Activated naive CD4-positive, alpha-beta T cell (primary cell): ENCODE measurements at places on chromosomes 13 and 19.

DNA sequence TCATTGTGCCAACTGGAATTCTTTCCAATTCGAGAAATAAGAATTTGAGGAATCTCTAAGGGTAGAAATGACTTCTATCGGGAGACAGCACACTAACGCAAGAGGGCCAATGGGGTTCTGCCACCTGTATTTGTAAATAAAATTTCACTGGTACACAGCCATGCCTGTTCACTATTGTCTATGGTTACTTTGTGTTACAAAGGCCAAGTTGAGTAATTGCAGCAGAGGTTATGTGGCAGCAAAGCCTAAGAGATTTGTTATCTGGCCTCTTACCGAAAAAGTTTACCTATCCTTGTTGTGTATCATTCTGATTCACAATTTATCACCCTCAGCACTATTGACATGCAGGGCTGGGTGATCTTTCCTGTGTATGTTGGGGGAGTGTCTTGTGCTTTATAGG lies 278.0 kb downstream of the KLF5 start:
- no peak for DNase-seq

DNA sequence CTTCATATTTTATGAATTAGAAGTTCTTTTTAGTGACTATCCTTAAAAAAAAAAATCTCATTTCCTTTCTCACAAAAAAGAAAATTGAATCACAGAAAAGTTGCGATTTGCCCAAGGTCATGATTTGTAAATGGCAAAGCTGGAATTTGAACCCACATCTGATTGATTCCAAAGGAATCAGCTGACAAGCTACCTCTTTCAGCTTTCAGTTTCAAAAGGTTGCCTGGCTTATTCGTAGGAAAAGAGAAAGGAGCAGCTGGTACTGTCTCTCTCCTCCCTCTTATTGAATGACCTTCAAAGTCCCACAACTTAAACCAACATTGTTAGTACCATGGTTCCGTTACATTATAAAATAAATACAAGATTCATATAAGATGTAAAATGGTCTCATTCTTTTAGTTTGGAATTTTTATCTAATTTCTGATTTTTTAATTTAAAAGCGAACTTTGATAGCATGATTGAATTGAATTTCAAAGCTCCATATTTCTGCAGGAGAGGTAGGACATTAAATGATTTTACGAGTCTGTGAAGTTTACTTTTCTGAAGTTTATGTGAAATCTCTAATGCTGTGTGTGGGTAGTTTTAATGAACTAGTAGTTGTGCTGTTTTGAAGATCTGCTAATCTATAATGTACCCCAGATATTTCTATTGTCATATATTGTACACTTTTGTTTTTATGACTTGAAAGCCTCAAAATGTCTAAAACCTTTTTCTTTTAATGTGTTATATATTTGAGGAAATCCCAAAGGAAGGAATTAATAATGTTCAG lies 18.5 kb upstream of the KCTD4 start:
- DNase-seq, result no peak

DNA sequence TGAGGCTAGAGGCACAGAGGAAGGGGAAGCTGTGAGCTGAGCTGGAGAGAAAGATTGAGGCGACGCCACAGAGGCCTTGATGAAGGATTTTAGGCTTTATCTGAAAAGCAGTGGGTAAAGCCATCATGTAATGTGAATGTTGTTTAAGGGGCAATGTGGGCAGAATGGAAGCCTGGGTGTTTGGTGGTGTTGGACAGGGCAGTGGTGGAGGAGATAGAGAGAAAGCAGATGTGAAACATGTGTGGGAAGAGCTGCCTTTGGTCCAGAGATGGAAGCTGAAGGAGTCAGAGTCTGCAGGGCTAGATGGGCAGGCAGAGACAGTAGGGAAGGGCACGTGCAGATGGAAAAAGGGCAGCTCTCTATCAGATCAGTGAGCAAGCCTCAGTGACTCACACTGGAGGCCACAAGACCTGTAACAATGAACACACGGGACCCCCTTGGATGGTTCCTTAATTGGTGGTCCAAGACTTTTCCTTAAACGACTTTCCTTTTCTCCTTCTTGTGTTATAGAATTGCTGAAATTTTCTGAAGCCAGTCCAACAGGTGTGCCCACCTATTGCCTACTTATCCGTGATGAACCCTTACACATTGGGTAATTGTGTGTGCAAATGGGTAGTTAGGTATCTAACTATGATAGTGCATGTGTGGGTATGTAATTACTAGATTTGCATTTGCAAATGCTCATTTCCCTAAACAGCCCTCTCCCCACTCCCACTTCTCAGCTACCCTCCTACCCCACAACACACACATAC lies 21.7 kb downstream of the ZNF536 start:
- DNase-seq, result no peak

- DNase-seq, result no peak
These were observed 33.4 kb downstream of the DNAJC3 start for GRCh38 chr13:95710313-95710712.

GRCh38 chr19:2495130-2495641 lies 19.3 kb downstream of the GADD45B start:
- DNase-seq, result no peak

DNA sequence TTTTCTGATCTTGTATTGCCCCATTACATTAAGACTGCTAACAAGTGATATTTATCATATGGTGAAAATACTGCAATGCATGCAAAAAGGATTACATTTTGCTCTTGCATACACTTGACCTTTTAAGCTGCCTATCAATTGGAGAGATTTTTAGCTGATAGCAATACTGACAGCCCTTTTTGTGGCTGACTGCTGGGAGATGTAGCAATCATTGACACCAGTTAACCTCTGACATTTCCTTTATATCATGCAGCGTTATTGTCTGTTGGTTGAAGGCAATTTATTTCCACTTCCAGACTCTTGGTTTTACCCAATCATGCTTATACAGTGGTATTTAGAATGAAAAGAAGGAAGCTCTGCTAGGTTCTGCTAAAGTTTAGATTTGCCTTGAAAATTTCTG lies 364.0 kb downstream of the LMO7 start:
- no peak for DNase-seq

GRCh38 chr13:95754069-95754468 lies 77.1 kb downstream of the DNAJC3 start:
- DNase-seq, result no peak

DNA sequence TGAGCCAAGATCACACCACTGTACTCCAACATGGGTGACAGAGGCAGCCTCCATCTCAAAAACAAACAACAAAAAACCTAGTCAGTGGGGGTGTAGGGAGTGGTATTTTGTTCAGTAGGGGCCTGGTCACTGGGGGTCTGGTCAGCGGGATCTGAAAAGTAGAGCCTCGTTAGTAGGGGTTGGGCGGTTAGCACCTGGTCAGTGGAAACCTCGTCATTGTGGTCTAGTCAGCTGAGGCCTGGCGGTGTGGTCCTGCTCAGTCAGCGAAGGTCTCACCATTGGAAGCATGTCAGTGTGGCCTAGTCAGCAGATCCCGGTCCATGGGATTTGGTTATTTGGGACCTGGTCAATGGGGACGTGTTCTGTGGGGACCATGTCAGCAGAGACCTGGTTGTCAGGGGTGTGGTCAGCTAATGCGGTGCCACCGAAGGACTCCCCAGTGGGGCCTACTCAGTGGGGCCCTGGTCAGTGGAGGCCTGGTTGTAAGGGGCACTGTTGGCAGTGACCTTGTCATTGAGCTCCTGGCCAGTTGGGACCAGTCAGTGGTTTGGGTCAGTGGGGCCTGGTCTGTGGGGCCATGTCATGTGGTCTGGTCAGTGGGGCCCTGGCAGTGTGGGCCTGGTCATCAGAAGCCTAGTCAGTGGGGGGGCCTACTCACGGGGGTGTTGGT lies 63.0 kb upstream of the TPM4 start:
- no peak for DNase-seq

- DNase-seq, result no peak
These were observed 470 bp downstream of the ZNF835 start for GRCh38 chr19:56670961-56671612.

GRCh38 chr13:39577203-39577602 lies 25.8 kb downstream of the LHFPL6 start:
- DNase-seq, result no peak

GRCh38 chr19:31275068-31275334 lies 74.2 kb downstream of the TSHZ3 start:
- no peak for DNase-seq

GRCh38 chr13:111505175-111505777 lies 184.8 kb downstream of the TEX29 start:
- no peak for DNase-seq

DNA sequence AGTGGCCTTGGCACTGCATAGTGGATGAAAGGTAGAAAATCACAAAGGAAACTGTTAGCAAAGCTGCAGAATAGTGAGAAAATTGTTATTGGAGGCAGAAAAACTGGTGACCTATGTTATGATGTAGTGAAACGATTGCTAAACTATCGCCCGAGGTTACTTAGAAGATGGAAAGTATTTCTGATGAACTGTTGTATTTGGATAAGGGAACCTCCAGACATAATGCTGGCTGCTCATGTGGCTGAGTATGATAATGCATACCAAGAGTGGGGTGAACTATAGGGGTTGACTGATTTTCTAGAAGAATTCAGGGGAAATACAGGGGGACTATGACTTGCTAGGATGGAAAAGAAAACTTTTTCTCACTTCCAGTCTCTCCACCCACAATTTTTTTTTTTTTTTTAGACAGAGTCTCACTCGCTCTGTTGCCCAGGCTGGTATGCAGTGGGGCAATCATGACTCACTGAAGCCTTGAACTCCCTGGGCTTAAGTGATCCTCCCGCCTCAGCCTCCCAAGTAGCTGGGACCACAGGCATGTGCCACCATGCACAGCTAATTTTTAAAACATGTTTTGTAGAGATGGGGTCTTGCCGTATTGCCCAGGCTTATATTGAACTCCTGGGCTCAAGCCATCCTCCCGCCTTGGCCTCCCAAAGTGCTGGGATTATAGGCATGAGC lies 4.4 kb upstream of the EID2 start:
- DNase-seq, result no peak

DNA sequence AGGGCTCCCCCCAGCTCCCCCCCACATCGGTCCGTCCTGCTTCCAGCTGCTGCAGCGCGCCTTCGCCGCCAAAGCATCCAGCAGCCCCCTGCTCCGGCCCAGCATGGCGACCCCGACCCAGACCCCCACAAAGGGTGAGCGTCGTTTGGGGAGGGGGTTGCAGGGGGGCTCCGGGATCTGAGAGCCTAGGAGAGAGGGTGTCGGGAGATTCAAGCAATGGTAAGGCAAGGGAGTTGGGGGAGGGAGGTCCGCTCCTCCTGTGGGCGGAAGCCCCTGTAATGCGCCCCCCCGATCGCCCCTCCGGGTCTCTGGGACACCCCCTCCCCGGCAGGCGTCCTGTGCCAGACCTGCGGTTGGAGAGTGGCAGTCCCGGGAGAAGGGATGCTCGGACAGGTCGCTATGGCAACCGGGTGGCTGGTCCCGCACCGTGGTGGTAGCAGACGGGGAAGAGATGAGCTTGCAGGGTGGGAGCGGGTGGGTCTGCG lies at the start of gene FXYD7:
Gene FXYD7, plus strand, starts transcription at position 25 of the 485 bp plus-strand sequence. Its CDS starts 79 bp downstream, at position 104.
- no peak for DNase-seq

- peak; percentile 33 for DNase-seq
These were observed at the start of gene DHDH for GRCh38 chr19:48933382-48933932. Gene DHDH, plus strand, starts transcription at chr19:48933699. Its CDS starts 23 bp downstream, at chr19:48933722.

- no peak for DNase-seq
These were observed 123.4 kb downstream of the PTPRS start for GRCh38 chr19:5217171-5217570.

DNA sequence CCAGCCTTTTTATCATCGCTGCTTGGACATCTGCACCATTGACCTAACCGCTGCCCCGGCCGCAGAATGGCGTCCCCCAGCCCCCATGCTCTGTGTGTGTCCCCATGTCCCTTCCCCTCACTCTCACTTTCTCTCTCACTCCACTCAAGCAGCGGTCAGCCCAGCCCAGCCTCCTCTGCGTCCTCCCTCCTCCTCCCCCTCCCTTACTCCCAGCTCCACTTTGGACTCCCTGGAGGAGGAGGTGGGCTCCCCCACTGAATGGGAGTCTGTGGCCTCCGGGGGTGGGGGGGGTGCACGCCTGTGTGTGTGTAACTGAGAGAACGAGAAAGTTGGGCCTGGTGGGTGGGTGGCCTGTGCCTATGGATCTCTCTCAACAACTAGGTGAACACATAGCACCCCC lies 2.2 kb downstream of the MAP2K7 start:
- no peak for DNase-seq

- peak; percentile 42 for DNase-seq
These were observed 11.9 kb upstream of the PRKD2 start for GRCh38 chr19:46728693-46729339.

GRCh38 chr13:90800082-90800746 lies 547.3 kb upstream of the MIR17HG start:
- DNase-seq, result no peak

- no peak for DNase-seq
These were observed 751.8 kb downstream of the FGF9 start for GRCh38 chr13:22422712-22423111.

DNA sequence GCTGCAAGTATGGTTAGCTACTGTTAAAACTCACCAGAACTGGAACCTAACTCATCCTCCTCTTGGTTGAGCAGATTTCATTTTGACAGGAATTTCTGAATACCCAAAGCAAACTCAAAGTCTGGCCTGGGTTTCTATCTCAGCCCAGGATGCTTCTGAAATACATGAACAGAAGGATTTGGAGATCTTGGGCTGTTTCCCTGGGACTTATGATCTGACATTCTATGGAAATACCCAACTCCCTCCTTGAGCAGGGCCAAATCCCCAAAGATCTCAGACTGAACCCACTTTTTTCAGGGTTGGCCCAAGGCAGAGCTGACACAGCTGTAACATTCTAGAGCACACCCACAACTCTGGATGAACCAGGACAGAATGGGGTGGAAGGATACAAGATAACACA lies 1.1 kb upstream of the ITM2B start:
- DNase-seq, result no peak

GRCh38 chr19:34172661-34173192 lies 423 bp downstream of the LSM14A start:
- DNase-seq, result no peak

DNA sequence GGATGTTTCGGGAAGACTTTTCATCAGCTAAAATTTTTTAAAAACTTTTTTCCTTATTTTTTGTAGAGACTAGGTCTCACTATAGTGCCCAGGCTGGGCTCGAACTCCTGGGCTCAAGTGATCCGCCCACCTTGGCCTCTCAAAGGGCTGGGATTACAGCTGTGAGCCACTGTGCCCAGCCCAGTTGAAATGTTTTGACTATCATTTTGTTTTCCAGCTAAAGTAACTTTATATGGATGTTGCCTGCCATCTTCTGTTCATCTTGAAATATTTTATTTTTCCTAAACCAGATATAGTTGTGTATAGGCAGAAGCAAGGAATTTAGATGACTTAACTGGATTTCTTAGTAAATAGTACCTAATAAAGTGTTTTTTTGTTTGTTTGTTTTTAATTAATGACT lies 7.0 kb downstream of the CAB39L start:
- no peak for DNase-seq

GRCh38 chr19:12996406-12997094 lies 1.3 kb downstream of the NFIX start:
- DNase-seq, result no peak
